ENCODE measurements at places on chromosomes 6 and 20.

- no peak for DNase-seq
Measured at GRCh38 chr20:39853050-39853449, 836.0 kb downstream of the MAFB start.

DNA sequence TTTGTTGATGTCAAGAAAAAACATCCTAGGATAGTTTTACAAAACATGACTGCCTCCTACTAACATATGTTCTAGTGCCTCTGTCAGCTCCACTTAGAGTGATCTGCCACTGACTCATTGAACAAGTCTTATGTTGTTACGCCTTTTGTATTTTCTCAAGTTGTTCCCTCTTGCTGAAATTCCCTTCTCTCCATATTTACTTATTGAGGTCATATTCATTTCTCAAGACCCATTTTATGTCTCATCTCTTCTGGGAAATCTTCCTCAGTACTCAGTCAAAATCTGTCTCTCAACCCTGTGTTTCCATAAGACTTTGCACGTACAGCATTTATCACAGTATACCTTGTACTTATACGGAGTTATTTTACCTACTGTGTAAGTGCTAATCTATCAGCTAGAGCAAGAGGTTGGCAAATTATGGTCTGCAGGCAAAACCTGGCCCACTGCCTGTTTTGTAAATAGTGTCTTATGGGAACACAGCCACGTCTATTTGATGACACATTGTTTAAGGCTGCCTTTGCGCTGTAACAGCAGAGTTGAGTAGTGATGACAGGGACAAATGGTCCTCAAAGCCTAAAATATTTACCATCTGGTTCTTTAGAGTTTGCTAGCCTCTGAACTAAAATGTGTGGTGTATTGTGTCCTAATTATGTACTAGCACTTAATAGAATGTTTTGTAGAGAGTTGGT is 83.4 kb downstream of the ADGRB3 start:
- no peak for DNase-seq

- DNase-seq = no peak
Measured at GRCh38 chr20:49432550-49432949, 49.9 kb downstream of the KCNB1 start.

GRCh38 chr6:319177-320131 is 27.2 kb downstream of the DUSP22 start:
- no peak for DNase-seq

DNA sequence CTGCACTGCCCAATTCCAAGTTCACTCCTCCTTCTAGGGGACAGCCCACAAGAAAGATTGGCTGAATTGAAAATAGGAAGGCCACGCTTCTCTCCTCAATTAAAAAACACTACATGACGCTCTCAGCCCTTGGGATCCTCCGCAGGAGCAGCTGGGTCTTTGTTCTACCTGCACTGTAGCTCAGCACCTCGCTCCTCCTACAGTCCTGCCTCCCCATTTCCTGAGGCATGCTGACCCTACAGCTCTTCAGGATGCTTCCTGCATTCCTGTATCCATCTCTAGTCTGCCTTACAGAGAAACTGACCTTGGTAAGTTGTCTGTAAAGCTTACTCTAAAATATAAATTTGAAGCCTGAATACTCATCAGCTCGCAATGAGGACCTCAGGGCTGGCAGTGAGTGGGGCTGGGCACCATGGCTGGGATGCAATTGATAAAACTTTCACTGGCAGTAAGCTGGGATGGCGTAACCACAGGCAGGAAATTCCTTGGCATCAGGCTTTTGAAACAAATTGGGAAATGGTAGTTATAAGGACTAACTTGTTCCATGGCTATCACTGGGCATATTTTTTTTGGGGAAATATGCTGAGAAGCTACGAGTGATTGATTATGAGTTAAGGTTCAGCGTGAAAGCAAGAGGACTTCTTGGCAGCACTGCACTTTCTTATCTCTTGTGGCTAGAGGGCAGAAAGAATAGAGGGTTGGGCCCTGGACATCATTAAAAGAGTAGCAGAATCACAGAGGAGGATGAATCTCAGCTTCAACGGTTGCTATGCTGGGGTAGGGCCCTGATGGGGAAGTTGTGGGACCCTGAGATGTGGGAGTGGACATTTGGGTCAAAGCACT is 11.7 kb upstream of the SIRPB1 start:
- DNase-seq = no peak

DNA sequence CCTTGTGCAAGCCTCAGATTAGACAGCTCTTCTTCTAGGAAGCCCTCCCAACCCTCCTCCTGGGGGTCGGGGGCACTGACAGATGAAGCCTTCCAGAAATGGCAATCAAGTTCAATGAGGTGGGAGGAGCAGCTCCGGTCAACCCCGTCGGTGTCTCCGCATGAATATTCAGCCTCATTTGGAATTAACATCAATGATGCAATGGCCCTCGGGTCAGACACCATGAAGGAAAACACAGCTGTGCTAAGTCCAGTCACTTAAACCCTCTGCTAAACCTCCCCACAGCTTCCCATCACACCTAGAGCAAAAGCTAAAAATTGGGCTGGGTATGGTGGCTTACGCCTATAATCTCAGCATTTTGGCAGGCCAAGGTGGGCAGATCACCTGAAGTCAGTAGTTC is 36.5 kb downstream of the ZNF217 start:
- DNase-seq = no peak

GRCh38 chr20:35014537-35014936 is 58.9 kb downstream of the MYH7B start:
- no peak for DNase-seq

- DNase-seq = no peak
Measured at GRCh38 chr20:55273149-55273548, 732.2 kb downstream of the CBLN4 start.
